ENCODE measurements at places on chromosomes 11 and 22. TPM values are rescaled to one million over a fixed set of nuclear protein-coding genes. Genes with fewer than 3 reads are reported as not detected.
A peak's percentile ranks its signal among the peaks of the same experiment; 100 is the strongest.

DNA sequence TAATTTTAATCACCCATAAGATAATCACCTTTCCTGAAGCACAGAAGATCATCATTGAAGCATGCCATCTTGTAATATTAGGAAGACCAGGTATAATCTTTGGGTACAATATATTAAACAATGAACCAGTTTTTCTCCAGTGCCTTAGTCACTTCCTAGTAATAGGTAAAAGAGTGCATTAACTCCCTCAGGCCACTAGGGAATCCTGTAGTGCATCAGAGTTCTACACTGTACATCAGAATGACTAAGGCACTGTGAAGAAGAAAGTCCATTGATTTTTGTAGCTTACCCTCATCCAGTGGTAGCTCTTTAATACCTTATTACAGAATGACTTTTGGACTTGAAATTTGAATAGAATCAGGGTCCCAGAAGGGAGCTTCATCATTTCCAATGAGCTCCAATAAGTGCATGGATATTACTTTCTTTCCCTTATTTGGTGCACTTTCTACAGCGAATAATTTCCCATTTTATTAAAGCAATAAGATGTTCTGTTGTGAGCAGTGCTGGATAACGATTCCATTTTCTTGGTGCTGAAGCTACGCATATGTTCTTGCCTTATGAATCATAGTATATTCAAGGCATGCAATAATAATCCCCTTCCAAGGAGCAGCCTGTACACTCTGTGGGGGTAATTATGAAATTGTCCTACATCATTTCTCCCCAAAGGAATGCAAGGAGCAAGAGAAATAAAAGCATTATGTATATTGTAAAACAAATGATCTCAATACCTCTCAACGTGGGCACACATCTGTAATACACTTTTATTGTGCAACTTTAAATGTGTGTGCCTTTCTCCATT, 4.7 kb downstream of the C11orf87 start:
- DNase-seq: no peak

- DNase-seq: peak; percentile 91
Observed at GRCh38 chr11:125123947-125124617, 12.7 kb upstream of the TMEM218 start.

DNA sequence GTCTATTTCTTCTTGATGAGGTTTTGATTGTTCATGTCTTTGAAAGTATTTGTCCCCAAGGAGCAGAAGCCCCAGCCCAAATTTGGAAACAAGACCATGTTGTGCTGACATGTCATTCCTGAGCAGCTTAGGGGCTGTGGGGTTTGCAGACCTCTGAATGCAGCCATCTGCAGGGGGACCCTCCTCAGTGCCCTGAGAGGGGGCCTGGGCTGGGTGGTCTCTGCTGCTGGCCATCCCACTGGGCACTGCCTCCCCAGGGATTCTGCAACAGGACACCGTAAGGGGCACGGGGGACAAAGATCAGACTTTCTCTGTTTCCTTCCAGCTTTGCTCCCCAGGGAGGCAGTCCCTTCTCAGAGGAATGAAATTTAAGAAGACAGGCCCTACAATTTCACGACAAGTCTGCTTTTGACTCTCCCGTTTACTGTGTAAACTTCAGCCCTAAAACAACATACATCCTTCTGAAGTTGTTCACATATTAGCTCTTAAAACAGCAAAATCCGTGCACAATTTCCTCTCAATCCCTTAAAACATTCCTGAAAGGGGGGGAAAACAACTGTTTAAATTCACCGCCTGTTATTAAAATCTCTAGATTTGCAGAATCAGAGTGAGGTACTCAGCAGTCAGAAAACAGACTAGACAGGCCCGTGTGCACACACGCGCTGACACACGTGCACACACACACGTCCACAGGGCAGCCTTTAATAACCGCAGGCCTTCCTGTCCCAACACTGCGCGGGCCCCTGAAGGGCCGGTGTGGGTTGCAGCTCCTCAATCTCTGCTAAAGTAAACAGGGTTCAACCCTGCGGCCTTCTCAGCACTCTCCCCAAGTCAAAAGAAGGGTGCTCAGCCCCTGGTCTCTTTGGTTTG, 109.8 kb downstream of the KCNQ1 start:
- DNase-seq: no peak

GRCh38 chr11:96960476-96960875, 570.7 kb downstream of the JRKL start:
- no peak for DNase-seq

- DNase-seq: no peak
Observed at GRCh38 chr11:83054904-83055380, 16.8 kb downstream of the RAB30 start.

The CERK gene
- 19.6 TPM for total RNA-seq

DNA sequence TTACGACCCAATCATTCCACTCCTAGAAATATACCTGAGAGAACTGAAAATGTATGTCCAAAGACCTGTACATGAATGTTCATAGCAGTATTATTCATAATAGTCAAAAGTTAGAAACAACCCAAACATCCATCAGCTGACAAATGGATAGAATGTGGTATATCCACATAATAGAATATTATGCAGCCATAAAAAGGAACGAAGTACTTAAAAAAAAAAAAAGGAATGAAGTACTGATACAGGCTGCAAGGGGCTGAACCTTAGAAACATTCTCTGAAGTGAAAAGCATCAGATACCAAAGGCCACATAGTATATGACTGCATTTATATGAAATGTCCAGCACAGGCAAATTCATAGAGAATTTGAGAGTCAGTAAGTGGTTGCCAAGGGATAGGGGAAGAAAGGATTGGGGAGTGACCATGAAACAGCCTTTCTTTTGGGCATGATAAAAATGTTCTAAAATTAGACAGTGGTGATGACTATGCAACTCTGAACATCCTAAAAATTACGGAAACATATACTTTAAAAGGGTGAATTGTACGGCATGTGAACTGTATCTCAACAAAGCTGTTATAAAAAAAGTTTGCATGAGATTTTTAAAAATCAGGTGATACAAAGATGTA, 1.8 kb downstream of the TPST2 start:
- no peak for DNase-seq

GRCh38 chr11:76626266-76626665, 44.3 kb downstream of the LRRC32 start:
- no peak for DNase-seq

- no peak for DNase-seq
Observed at GRCh38 chr11:71221201-71221600, 31.2 kb downstream of the SHANK2 start.

DNA sequence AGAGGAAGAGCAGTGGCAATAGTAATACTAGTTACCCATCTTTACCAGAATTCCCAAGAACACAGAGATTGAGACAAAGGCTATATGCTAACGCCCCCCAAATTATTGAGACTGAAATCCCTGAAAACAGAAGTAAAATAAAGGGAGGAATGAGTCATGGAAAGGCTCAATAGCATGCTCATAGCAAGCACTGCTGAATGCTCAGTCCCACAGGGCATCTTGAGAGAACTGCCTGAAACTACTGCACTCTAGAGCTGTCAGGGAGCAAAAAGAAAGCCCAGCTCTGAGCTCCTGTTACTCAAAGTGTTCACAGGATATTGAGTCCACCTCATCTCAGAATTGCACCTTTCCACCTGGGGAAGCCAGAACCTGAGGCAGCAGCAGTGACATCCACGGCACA, 44.1 kb upstream of the FIBIN start:
- DNase-seq: no peak

The GLYAT gene
- not detected for total RNA-seq

The KCNE3 gene
- 0.08 TPM for total RNA-seq

The MDK gene
- total RNA-seq: 646 TPM

DNA sequence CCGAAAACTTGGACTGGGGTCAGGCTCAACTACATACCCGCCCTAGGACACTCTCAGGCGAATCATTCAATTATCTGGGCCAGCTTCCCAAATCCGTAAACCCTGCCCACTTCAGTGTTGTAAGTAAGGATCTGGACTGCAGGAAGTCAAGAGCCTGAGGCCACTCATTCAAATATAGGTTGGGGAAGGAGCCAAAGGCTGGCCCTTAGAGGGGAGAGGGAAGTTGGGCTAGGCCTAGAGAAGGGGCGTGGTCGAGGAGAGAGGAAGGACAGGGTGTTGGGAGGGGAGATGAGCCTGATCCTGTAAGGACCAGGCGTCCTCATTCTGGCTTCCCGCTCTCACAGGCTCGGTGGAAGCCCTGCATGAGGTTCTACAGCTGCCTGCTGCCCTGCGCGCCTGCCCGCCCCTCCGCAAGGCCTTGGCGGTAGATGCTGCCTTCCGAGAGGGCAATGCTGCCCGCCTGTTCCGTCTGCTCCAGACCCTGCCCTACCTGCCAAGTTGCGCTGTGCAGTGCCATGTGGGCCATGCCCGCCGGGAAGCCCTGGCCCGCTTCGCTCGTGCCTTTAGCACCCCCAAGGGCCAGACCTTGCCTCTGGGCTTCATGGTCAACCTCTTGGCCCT, 3.0 kb downstream of the SAC3D1 start:
- DNase-seq: no peak

DNA sequence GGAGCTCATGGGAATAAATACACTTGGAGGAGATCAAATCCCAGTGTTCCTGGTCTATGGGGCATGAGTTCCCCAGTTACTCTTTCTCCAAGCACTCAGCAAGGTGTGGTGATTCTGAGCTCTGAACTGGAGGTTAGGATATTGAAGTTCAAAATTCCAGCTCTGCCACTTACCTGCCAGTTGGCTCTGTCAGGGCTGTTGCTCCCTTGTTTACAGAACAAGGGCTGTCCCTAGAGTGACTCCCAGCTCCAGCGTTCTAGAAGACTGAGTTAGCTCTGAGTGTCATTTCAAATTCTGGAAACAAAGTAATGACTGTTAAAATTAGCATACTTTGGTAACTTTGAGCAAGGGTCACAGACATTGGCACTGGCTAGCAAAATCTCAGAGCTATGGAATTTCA, 69.7 kb upstream of the ZBED5 start:
- DNase-seq: no peak

- DNase-seq: no peak
Observed at GRCh38 chr22:49188591-49188990, 639.1 kb downstream of the BRD1 start.

The TSPAN32 gene
- total RNA-seq: 0.81 TPM

The OR52I1 gene
- total RNA-seq: not detected

- DNase-seq: no peak
Observed at GRCh38 chr11:112532506-112532905, 271.8 kb upstream of the PLET1 start.

GRCh38 chr22:35997438-35997837, 31.2 kb downstream of the RBFOX2 start:
- DNase-seq: no peak

The MYEOV gene
- 2.2 TPM for total RNA-seq

The PLAAT5 gene
- not detected for total RNA-seq

DNA sequence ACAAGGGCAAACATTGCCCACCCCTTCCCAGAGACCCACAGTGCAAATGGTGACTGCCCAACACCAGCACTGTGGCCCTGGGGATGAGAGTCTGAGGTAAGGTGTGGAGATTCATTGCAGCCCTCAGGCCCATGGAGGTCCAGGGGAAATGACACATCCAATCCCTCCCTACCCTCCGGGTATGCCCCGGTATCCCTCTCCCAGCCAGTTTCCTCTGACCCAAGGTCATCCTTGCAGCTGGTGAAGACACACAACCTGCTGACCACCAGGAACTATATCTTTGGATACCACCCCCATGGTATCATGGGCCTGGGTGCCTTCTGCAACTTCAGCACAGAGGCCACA, 18.9 kb upstream of the UVRAG start:
- DNase-seq: no peak

- DNase-seq: no peak
Observed at GRCh38 chr11:131146827-131147490, 223.5 kb upstream of the NTM start.

- DNase-seq: no peak
Observed at GRCh38 chr11:102117472-102118113, 7.3 kb downstream of the YAP1 start.

GRCh38 chr11:2156416-2157182, 4.4 kb downstream of the INS start:
- DNase-seq: peak; percentile 69

DNA sequence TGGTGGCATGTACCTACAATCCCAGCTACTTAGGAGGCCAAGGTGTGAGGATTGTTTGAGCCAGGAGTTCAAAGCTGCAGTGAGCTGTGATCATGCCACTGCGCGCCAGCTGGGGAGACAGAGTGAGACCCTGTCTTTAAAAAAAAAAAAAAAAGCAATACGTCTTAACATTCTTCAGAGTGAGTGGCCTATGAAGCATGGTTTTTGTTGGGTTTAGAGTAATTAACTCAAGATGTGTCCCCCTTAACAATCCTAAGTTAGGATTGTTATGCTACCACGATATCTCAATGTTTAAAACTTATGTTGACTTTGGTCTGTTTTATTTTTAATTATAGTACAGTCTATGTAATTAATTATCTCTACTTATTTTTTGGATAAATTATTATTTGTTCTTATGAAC, 156.1 kb downstream of the HIPK3 start:
- no peak for DNase-seq

DNA sequence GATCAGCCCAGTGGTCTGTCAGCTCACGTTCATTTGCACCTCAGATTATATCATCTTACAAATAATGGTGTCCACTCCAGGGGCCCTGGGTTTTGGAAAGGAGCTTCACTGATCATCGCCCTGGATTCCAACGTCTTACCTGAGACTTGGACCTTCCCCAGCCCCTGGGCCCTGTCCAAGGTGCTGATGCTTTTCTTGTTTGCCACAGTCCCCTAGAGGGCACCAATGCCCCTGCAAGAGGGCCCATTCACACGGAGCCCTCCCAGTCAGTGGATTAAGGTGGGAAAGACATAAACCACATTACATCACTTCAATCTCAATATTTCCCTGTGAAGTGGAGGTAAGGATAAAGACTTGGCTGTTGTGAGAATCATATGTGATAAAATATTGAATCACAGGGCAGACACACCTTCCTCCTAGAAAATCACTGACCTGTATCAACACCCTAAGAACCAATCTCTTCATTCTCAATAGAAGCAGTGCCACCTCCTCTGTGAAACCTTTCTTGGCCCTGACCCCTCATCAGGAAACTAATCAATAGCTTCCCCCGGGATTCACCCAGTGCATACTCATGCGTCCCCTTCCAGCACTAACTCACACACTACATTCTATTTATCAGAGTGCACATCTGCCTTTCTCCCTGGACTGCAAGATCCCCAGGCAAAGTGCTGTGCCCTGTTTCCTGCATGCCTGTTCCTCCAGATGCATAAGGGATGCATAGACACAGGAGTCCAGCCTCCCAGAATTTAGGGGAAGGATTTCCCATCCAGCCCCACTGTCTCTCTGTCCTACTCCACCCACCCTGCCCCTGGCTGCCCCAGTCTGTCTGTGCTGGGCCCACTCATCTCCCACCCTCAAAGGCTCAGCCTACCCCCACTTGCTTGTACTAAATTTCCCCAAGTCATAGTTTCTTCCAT, 167.0 kb downstream of the BUD13 start:
- peak; percentile 17 for DNase-seq

GRCh38 chr11:65524014-65524740, 706 bp upstream of the SCYL1 start:
- no peak for DNase-seq

DNA sequence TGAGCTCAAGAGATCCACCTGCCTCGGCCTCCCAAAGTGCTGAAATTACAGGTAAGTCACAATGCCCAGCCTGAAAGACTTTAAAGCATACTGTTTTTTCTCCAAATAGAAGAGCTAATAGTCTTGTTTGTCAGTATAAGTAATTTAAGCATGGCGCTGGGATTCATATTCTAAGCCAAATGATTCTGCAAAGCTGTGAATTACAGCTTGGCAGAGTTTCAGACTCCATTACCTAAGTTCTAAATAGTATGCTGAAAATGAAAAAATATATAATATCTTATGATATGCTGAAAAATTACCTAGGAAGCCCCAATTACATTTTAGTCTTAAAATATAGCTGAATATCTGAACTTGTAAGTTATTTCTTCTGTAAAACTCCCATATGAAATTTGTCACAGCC, 39.3 kb downstream of the MRE11 start:
- no peak for DNase-seq

All from H4 (cell line).